ENCODE measurements at places on chromosomes 1 and 21.

DNA sequence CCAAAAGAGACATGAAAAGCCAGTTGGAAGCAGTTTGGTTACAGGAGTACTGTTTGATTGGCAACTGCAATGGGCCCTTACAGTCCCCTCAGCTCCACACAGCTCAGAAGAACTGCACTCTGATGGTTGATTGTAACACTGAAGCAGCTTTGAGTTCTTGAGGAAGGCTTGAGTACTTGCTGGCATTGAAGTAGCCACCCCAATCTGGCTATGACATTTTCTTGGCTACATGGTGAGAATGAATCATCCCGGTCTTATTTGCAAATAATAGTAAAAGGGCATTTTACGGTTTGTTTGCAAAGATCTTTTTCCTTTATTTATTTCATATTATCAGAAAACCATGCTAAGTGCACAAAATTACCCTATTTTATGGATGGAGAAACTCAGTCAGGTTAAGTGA lies 159.7 kb upstream of the BEND5 start:
- no peak for DNase-seq

GRCh38 chr1:181104790-181105133 lies 16.3 kb downstream of the IER5 start:
- peak; percentile 59 for DNase-seq

- no peak for DNase-seq
These were observed 12.7 kb downstream of the FASLG start for GRCh38 chr1:172671591-172671990.

- DNase-seq, result no peak
These were observed 60.2 kb downstream of the RIPK4 start for GRCh38 chr21:41706678-41707077.

GRCh38 chr1:84700070-84700469 lies 9.8 kb upstream of the SSX2IP start:
- peak; percentile 57 for DNase-seq

DNA sequence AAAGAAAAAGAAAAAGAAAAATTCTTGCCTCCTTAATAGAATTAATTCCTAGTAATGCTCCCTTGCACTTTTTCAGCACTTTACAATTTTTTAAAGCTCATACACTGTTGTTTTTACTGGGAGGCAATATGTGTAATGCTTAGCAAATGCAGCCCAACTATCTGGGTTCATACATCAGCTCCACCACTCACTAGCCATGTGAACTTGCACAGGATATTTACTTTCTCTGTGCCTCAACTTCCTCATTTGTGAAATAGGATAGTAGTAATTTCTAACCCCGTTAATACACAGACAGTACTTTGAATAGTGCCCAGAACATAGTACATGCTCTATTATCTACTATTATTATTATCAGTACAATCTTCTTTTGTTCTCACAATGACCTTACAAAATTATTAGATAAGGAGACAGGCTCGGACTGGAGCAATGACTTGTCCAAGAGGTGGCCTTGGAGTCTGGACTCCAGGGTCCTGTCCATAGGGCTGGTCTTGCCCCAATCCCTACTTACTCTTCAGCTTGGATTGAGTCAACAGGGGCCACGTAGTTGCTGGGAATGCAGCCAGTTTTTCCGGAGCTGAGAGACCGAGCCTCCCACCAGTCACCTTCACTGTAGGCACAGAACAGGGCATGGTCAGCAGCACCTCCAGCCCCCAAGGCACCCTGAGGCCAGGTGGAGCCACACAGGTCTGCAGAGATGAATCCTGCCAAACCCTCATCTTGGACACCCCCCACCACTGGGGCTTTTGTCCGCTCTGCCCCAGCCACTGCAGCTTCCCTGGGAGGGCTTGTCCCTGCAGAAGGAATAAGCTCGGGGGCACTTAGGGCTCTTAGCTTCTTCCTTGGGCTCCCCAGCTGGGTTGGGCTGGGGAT lies 13.7 kb downstream of the FGR start:
- DNase-seq, result no peak

DNA sequence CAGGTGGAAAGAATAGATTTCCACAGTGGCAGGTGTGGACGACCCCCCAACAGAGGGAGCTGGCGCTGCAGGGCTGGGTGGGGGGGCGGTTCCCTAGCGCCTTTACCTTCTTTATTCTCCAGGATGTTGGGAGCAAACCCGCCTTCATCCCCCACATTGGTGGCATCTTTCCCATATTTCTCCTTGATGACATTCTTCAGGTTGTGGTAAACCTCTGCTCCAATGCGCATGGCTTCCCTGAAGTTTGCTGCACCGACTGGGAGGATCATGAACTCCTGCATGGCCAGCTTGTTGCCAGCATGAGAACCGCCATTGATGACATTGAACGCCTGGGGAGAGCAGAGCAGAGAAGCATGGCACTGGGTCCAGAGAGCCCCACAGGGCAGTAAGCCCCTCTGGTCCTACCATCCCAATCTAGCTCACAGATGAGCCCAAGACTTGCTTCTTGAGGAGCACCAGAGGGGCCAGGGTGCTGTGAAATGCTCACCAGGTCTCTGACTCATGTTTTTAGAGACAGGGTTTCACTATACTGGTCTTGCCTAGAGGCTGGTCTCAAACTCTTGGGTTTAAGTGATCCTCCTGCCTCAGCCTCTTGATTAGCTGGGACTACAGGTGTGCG lies 12.2 kb downstream of the ENO1 start:
- no peak for DNase-seq

GRCh38 chr1:62716397-62716796 lies 28.2 kb upstream of the DOCK7 start:
- no peak for DNase-seq

Data from RPMI8226 (cell line).